SJCRH30 (cell line): ENCODE measurements at places on chromosomes 11 and 22. TPM values are rescaled to one million over a fixed set of nuclear protein-coding genes. Genes with fewer than 3 reads are reported as not detected.

GRCh38 chr11:38060920-38061319 is 1462.9 kb upstream of the RAG2 start:
- no peak for DNase-seq

- DNase-seq: no peak
Observed at GRCh38 chr11:71076525-71077304, 175.7 kb downstream of the SHANK2 start.

- no peak for DNase-seq
Observed at GRCh38 chr22:21961886-21962654, 9.4 kb upstream of the PPM1F start.

GRCh38 chr11:114478001-114478410 is 38.7 kb downstream of the REXO2 start:
- DNase-seq: no peak

MRGPRX4 gene
- total RNA-seq: not detected in 2 replicates
